ENCODE measurements at places on chromosomes 1 and 21. TPM values are rescaled to one million over a fixed set of nuclear protein-coding genes. Genes with fewer than 3 reads are reported as not detected.

The DIO1 gene
- not detected for total RNA-seq

The ANGEL2 gene
- total RNA-seq = 63.8 TPM

- DNase-seq = no peak
These were observed 82.3 kb downstream of the HMCN1 start for GRCh38 chr1:185816460-185816859.

DNA sequence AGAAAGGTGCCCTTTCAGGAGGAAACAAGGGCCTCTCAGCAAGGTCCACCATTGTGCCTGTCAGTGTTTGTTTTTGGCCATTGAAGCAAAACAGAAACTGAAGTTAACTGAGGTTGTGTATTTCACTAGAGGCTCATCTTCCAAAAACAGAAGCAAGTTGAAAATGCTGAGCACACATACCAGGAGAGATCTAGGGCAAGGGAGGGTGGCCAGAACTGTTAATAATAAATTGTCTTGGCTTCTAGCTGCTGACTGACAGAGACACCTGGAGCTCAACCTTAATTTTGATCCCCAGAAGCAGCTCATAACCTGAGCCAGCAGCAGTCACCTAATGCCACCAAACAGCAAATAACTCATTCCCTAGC, 5.2 kb downstream of the AGMAT start:
- no peak for DNase-seq

DNA sequence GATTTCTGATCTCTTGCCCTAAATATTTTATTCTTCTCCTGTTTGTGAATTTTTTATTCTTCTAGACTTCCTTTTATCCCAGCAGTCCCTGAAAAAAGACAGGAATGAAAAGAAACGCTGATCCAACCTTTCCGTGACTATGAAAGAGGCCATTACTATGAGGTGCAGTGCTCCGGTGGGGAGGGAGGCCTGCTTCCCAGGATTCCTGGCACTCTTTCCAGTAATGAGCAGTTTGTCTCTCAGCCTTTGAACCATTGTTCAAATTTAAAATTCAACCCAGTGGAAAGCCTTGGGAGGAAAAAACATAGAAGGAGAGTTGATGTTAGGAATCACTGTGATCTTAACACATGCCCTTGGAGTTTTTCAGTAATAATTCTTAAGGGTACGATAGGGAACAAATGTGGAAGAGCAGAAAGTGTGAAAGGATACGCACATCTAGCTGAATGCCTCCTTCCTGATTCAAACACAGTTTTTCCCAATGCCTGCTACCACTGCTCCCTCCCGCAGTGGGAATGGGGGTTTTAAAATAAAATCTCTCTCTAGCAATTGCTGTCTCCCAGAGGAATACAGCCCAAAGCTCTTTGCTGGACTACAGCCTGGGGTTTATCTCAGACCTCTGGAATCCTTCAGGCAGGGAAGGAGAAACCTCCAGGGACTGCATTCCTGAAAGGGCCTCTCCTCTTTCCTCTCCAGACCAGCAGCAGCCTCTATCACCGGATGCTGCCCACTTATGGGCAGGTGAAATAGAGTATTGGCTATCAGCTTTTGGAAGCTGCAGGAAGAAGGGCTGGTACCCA, 6.1 kb downstream of the IER5 start:
- no peak for DNase-seq
